ENCODE measurements at places on chromosomes 5 and 9.

- H3K4me3 ChIP-seq, result no peak overlapping the region
- no peaks in the 10 kb centered on the region for H3K27me3 ChIP-seq
- H3K27ac ChIP-seq, result no peak overlapping the region
- peaks cover 2% of the 10 kb centered on the region for H3K36me3 ChIP-seq
Observed at GRCh38 chr5:65825408-65826328, 100.7 kb upstream of the ERBIN start.

DNA sequence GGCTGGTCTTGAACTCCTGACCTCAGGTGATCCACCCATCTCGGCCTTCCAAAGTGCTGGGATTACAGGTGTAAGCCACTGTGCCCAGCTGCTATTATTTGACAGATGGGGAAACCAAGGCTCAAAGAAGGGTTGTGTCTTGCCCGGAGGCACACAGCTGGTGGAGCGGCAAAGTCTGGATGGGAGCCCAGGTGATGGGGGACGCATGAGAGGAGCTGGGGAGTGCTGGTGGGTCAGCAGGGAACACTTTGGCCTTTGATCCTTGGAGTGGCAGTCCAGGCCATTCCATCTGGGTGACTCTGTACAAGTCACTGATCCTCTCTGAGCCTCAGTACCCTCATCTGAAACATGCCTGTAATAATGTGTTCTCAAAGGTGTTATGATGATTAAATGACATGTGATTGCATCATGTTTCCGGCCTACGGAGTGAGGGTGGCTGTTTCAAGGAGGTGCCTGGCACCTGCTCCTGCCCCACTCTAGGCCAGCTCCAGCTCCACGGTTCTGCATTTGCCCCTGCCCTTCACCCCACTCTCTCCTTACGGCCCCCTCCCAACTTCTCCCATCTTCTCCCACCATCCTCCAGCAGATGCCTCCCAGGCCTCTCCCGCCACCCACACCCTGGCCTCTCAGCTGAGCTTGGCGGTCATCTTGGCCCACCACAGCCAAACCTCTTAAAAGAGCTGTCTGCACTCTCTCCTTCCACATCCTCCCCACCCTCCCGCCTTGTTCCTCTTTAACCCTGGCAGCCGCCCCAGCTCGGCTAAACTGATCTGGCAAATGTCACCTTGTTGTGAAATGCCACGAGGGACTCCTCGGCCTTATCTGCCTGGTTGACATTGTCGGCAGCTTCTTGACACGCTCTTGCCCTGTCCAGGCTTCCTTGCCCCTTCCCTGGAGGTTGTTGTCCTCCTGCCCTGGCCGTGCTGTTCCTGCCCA, 5.5 kb upstream of the DBN1 start:
- no peak overlapping the region for H3K4me3 ChIP-seq
- no peak for DNase-seq
- H3K27me3 ChIP-seq, result peaks cover 7% of the 10 kb centered on the region

- H3K4me1 ChIP-seq, result no peaks in the 10 kb centered on the region
- H3K27me3 ChIP-seq, result no peaks in the 10 kb centered on the region
- H3K27ac ChIP-seq, result no peak overlapping the region
- H3K4me3 ChIP-seq, result no peak overlapping the region
- DNase-seq, result no peak
Observed at GRCh38 chr9:108842610-108843295, 13.0 kb downstream of the ACTL7B start.

GRCh38 chr9:36530224-36530623, 42.5 kb upstream of the MELK start:
- H3K27me3 ChIP-seq, result no peaks in the 10 kb centered on the region
- no peaks in the 10 kb centered on the region for H3K36me3 ChIP-seq
- no peak overlapping the region for H3K27ac ChIP-seq
- H3K4me3 ChIP-seq, result no peak overlapping the region

DNA sequence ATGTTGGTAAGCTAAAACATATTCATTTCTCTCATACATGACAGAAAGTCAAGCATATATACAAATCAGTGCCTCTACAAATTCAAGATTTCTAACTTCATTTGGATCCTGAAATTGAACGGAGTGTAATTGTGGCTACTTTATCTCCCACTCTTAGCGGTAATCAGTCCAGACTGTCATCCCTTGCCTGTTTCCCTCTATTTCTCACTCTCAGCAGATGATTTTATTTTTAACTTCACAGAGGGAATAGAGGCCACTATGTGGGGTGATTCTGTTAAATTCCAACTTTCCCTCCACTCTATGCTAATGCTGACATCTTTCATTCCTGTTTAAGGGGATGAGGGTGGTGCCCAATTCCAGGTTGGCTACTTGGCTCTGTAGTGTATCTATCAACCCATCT, 153.8 kb upstream of the KCNN2 start:
- H3K36me3 ChIP-seq, result no peaks in the 10 kb centered on the region
- no peaks in the 10 kb centered on the region for H3K4me1 ChIP-seq
- no peak overlapping the region for H3K4me3 ChIP-seq
- H3K27ac ChIP-seq, result no peak overlapping the region
- H3K27me3 ChIP-seq, result no peaks in the 10 kb centered on the region

GRCh38 chr5:39898731-39899130, 474.0 kb upstream of the DAB2 start:
- no peak overlapping the region for H3K27ac ChIP-seq
- DNase-seq, result no peak
- no peaks in the 10 kb centered on the region for H3K4me1 ChIP-seq
- H3K27me3 ChIP-seq, result peaks cover 35% of the 10 kb centered on the region

DNA sequence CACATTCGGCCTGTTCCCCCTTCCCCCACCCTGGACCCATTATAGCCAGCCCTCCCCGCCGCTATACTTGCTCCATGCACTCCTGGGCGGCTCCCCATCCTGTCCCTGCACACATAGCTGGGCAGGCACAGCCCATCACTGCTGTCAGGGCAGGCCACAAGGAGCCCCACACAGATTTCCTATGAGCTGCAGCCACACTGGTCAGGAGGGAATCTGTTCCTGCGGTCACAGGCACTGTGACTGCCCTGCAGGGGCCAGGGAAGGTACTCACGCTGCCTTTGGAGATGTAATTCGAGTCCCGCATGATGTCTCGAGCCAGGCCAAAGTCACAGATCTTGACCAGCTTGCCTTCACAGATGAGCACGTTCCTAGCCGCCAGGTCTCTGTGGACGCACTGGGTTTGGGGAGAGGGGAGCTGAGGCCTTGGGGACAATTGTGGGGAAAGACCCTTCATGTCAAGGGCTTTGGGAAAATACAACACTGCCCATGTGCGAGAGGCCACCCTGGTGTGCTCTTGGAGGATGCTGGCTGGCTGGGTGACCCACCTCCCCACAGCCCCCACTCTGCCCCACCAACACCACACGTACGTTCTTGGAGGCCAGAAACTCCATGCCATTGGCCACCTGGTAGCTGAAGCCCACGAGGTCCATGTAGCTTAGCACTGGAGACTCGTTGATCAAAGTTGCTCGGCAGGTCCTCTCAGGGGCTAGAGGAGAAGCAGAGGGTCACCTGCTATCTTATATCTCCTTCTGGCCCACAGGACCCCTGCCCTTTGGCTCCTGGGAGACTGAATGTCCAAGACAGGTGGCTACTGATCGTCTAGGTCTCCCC, 34.5 kb upstream of the CSF1R start:
- H3K4me3 ChIP-seq, result no peak overlapping the region
- DNase-seq, result no peak
- peaks cover 6% of the 10 kb centered on the region for H3K4me1 ChIP-seq
- no peak overlapping the region for H3K27ac ChIP-seq
- H3K27me3 ChIP-seq, result no peaks in the 10 kb centered on the region

DNA sequence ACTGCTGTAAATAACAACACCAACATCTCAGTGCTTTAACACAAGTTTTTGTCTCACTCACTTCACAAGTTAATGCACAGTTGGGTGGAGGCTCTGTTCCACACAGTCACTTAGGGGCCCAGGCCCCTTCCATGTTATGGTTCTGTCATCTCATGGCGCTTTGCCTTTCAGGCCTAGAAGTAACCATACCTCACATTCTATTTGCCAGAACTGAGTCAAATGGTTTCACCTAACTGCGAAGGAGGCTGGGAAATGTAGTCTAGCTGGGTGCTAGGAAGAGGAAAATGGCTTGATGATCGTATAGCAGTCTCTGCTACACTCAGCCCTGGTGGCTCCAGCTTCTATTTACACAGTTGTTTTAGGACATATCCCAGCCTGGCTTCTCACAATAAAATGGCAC, 23.1 kb upstream of the MVB12B start:
- H3K4me3 ChIP-seq, result no peak overlapping the region
- no peak overlapping the region for H3K27ac ChIP-seq
- H3K4me1 ChIP-seq, result peaks cover 6% of the 10 kb centered on the region
- H3K36me3 ChIP-seq, result peaks cover 2% of the 10 kb centered on the region

GRCh38 chr5:151243564-151243963, 9.4 kb upstream of the GM2A start:
- DNase-seq, result no peak
- peaks cover 1% of the 10 kb centered on the region for H3K36me3 ChIP-seq
- H3K27ac ChIP-seq, result no peak overlapping the region
- H3K4me3 ChIP-seq, result no peak overlapping the region
- peaks cover 12% of the 10 kb centered on the region for H3K4me1 ChIP-seq
- no peaks in the 10 kb centered on the region for H3K27me3 ChIP-seq

DNA sequence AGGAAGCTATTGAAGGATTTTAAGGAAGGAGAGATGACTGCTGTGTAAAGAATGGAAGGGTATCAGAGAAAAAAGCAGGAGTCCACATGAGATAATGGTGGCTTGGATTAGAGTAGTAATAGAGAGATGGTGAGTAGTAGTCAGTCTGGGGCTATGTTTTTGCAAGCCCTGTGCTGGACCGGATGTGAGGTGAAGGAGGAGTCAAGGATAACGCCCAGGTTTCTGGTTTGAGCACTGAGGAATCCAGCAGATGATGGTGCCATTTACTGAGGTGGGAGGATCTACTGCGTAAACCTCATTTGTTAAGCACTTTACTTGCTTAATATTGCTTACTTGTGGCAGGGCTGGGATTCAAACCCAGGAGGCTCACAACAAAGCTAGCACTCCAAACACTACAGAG, 1.1 kb downstream of the TIGD6 start:
- H3K27ac ChIP-seq, result peak overlapping the region; percentile 85
- peaks cover 11% of the 10 kb centered on the region for H3K36me3 ChIP-seq
- H3K4me1 ChIP-seq, result peaks cover 47% of the 10 kb centered on the region
- no peaks in the 10 kb centered on the region for H3K27me3 ChIP-seq
- DNase-seq, result no peak

DNA sequence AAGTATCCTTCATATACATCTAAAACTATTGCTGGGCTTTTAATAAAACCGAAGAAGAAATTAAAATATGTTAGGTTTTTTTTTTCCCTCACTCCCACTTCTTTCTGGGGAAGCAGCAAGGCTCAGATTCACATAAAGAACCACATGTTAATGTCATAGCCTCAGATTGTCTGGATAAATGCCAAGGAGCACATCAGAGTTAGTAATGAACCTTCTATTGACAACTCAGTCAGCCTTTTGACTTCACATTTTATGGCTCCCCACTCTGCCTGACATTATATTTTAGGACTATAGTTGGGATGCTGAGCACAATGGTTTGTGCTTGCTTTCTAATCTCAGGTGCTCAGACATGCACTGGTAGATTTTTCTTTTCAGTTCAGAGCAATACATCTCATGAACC, 21.8 kb downstream of the DMAC1 start:
- H3K4me3 ChIP-seq, result no peak overlapping the region
- no peak overlapping the region for H3K27ac ChIP-seq
- DNase-seq, result no peak
- H3K36me3 ChIP-seq, result no peaks in the 10 kb centered on the region
- H3K4me1 ChIP-seq, result no peaks in the 10 kb centered on the region

DNA sequence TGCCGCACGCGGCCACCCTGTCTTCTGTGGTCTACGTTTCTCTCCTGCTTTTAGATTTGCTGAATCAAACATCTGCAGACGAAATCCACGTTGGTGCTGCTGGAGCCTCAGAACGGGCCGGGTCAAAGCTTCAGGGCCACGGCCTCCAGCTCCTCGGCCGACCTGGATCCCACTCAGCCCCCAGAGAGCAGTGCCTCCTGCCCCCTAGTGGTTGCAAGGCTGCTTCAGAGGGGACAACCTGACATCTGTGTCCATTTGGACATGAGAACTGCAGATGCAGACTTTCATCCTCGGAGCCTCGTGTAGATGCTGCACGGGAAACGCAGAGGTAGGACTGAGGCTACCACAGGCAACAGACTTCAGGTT, 23.0 kb upstream of the SLC6A3 start:
- H3K4me1 ChIP-seq, result peaks cover 30% of the 10 kb centered on the region
- H3K4me3 ChIP-seq, result no peak overlapping the region
- H3K27ac ChIP-seq, result peak overlapping the region; percentile 86
- H3K36me3 ChIP-seq, result peaks cover 54% of the 10 kb centered on the region
- H3K27me3 ChIP-seq, result no peaks in the 10 kb centered on the region

DNA sequence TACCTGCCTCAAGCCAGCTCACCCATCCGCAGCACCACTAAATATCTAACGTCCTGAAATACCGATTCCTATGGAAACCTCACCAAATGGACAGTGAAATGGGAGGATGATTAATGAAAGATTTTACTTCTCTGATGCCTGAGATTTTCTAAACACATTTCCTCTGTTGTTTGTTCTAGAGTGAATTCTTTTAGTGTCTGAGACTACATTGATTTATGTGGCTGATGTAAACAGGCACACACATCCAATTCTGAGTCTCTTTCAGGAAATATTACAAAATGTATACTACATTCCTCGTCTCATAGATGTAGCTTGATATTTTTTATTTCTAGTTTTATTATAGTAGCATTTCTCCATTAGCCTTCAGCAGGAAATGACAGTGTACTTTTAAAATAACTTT, 20.5 kb upstream of the ADCY2 start:
- H3K36me3 ChIP-seq, result peaks cover 3% of the 10 kb centered on the region
- H3K4me1 ChIP-seq, result no peaks in the 10 kb centered on the region
- H3K27ac ChIP-seq, result no peak overlapping the region
- no peaks in the 10 kb centered on the region for H3K27me3 ChIP-seq
- H3K4me3 ChIP-seq, result no peak overlapping the region

DNA sequence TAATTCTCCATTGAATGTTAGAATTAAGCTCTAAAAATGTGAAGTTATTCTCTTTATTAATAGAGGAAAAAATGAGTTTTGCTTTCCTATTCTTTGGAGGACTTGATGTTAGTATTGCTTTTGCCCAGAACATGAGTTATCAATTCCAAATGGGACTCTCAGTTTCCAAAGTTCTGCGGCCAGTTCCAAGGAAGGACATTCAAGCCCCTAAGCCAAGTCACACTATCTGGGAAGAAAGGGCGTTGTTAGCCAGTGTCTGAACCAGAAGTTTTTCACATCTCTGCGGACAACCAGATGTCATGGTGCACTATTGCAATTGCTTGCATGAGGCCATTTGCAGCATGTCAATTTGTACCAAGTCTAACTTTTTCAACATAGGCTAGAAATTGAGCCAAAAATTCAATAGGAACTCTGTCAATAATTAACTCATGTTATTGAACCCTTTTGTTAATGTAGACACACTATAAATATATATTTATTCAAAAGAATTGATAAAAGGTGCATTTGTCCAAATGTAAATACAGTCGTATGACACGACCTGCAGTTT, 183.3 kb upstream of the PIK3R1 start:
- no peak for DNase-seq
- no peaks in the 10 kb centered on the region for H3K27me3 ChIP-seq
- no peaks in the 10 kb centered on the region for H3K36me3 ChIP-seq
- H3K4me1 ChIP-seq, result no peaks in the 10 kb centered on the region
- no peak overlapping the region for H3K27ac ChIP-seq
- H3K4me3 ChIP-seq, result no peak overlapping the region
